ENCODE measurements at places on chromosomes 11 and 22.

GRCh38 chr22:49701380-49702067 lies 126.1 kb downstream of the BRD1 start:
- no peak for DNase-seq

DNA sequence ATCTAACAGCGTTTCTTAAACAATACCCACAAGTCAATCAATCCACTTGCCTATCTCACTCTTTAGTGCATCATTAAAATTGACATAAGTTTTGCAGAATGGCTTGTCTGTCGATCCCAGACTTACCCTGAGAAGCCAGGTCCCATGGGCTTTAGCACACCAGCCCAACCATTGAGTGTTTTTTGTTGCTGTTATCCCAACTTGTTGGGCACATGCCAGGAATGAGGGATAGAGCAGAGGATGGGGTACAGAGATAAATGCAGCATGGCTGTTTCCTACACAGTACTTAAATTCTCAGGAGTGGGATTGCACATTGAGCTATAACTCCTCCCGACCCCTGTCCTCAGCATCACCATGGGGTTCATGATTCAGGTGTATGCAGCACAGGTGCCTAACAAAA lies 64.2 kb upstream of the RASSF10 start:
- DNase-seq, result no peak

- no peak for DNase-seq
Measured at GRCh38 chr22:46706060-46706459, 32.0 kb downstream of the CERK start.

DNA sequence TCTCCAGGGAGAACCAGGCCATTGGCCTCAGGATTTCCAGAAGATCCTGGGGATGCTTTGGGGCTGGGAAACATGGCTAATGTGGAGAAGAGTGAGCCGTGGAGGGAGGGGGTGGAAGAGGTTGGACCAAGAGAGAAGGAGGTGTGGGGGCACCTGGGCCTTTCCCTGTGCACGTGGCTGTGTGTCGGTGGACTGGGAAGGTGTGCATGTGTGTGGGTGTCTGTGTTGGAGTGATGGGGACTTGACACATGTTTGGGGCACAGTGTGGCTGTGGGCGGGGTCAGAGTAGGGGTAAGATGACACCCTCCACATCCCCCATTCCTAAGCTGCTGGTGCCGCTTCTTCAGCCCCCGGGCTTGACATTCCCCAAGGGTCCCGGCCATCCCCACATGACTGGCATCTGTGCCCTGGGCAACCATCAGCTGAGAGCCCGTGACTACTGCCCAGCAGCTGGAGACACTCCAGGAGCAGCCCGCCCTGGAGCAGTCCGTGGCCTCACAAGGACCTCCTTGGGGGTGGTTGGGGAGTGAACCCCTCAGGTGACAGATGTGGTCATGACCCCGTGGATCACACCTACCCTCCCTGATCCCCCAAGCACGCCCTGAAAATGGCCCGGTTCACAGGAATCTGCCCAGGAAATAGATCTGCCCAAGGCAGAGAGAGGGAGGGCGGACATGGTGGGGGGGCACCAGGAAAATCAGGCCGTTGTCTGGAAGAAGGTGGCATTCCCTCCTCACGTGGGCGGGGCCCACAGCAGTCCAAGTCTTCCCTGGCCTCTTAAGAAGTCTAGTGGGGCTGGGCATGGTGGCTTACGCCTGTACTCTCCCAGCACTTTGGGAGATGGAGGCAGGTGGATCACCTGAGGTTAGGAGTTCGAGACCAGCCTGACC lies 34.8 kb upstream of the SOX10 start:
- no peak for DNase-seq

DNA sequence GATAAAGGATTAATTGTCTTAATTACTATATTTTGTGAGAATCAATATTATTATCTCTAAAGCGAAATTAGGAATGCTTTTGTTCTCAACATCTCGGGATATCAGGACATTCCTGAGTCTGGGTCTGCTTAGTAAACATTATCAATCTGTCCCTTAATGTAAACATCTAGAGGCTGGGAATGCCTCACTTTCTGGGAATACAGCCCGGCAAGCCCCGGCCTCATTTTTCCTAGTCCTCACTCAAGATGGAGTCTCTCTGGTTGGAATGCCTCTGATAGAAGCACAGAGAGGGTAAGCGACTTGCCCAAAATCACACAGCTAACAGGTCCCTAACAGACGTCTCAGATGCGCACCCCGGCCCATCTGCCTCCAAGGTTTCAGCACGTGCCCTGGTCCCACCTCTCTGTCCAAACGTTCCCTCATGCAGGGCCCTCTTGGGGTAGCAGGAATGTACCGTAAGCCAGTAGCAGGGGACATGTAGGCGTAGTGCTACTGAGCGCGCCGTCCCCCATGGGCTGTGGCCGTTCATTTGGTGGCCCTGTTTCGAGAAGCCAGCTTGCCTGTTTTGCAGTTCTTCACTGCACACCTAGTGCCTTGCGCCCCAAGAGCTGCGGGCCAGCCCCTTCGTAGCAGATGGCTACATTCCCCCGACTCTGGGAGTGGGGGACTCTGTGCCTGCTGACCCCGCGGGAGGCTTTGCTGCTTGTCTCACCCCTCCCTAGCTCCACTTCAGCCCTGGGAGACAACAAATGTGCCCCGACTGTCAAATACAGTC lies 62.2 kb upstream of the FADD start:
- DNase-seq, result no peak
